ENCODE measurements at places on chromosomes 6 and 20. TPM values are rescaled to one million over a fixed set of nuclear protein-coding genes. Genes with fewer than 3 reads are reported as not detected.

The SLC17A1 gene
- not detected for total RNA-seq

The TPD52L1 gene
- 5.3 TPM for total RNA-seq

The TOP1 gene
- 23.8 TPM for total RNA-seq

The NT5E gene
- total RNA-seq: 37.0 TPM

The EDN3 gene
- not detected for total RNA-seq

The CTAGE9 gene
- not detected for total RNA-seq

The ADAT2 gene
- total RNA-seq: 3.9 TPM

The CSNK2B gene
- 235 TPM for total RNA-seq

The BICRAL gene
- 6.6 TPM for total RNA-seq

The ENTPD6 gene
- total RNA-seq: 30.8 TPM

The TUBB gene
- total RNA-seq: 218 TPM

The MOXD1 gene
- 38.4 TPM for total RNA-seq

The ENPP1 gene
- total RNA-seq: 1.2 TPM
